Aorta (tissue), 5 donors: ENCODE measurements at places on chromosomes 7 and 10. TPM values are rescaled to one million over a fixed set of nuclear protein-coding genes. Genes with fewer than 3 reads are reported as not detected.

TMEM229A gene
- not detected for total RNA-seq

GRCh38 chr7:139772873-139773272, 4.9 kb downstream of the HIPK2 start:
- H3K36me3 ChIP-seq: no peaks in the 10 kb centered on the region
- H3K4me3 ChIP-seq: no peak overlapping the region
- H3K4me1 ChIP-seq: peaks cover 5% of the 10 kb centered on the region
- no peak for DNase-seq

CCT6A gene
- 80.6 TPM for total RNA-seq

- no peak overlapping the region for H3K27ac ChIP-seq
- no peak for DNase-seq
- H3K4me3 ChIP-seq: no peak overlapping the region
- no peaks in the 10 kb centered on the region for H3K36me3 ChIP-seq
- no peaks in the 10 kb centered on the region for H3K27me3 ChIP-seq
- H3K4me1 ChIP-seq: no peaks in the 10 kb centered on the region
Observed at GRCh38 chr10:123102673-123103072, 33.1 kb upstream of the HMX3 start.

- H3K27ac ChIP-seq: no peak overlapping the region
- H3K4me1 ChIP-seq: no peaks in the 10 kb centered on the region
- H3K4me3 ChIP-seq: no peak overlapping the region
- H3K36me3 ChIP-seq: no peaks in the 10 kb centered on the region
Observed at GRCh38 chr7:38409531-38409930, 136.1 kb upstream of the TARP start.

DNA sequence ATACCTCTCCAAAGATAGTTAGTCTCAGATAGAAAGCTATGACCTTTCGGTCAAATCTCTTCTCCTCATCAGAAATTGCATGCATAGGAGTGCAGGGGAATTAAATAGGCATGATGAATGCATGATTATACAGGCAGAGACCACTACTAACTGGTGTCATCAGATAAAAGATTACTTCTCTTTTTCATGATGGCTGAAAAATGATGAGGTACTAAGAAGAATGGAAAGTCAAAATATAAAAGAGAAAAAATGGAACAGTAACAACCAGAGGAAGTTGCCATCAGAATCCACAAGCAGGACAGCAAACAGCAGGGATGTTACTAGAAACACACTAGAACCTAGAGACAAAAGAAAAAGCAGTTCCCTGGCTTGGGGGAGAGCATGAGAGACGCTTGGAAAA, 31.6 kb downstream of the CTTNBP2 start:
- no peaks in the 10 kb centered on the region for H3K27me3 ChIP-seq
- H3K27ac ChIP-seq: no peak overlapping the region
- H3K4me1 ChIP-seq: no peaks in the 10 kb centered on the region
- no peak overlapping the region for H3K4me3 ChIP-seq
- DNase-seq: no peak
- no peaks in the 10 kb centered on the region for H3K36me3 ChIP-seq

- no peaks in the 10 kb centered on the region for H3K4me1 ChIP-seq
- H3K4me3 ChIP-seq: no peak overlapping the region
- no peaks in the 10 kb centered on the region for H3K36me3 ChIP-seq
- no peaks in the 10 kb centered on the region for H3K27me3 ChIP-seq
- DNase-seq: no peak
- H3K27ac ChIP-seq: no peak overlapping the region
Observed at GRCh38 chr7:106425017-106425719, 140.4 kb upstream of the NAMPT start.

DNA sequence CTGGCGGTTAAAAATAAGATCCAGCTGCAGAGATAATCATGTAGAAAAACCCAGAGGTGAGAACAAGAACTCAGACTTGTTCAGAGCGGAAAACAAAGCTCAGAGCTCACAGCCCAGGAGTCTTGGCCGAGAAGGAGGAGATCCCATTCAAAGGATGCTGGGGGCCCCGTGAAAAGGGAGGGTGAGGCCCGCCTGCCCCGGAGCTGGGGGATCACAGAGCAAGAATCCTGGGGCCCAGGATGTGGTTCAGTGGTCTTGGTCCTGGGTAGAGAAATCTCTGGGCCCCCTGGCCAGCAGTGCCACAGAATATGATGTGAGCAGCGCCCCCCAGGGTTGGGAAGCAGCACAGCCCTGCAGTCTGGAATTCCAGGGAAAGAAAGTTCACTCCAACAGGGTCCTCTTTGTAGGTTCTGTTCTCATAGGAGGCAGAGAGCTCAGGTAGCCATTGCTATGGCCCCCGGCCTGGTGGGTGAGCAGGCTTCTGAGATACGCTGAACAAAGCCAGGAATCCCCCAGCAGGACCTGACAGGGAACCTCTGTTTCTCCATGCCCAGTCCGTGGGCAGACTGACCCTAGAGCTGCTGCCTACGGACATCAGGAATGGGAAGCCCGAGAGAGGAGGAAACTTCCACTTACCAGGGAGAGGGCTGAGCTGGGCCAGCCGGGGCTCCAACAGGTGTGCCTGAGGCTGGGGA, 77.7 kb upstream of the GNA12 start:
- no peak for DNase-seq
- no peaks in the 10 kb centered on the region for H3K27me3 ChIP-seq
- no peaks in the 10 kb centered on the region for H3K4me1 ChIP-seq

DNA sequence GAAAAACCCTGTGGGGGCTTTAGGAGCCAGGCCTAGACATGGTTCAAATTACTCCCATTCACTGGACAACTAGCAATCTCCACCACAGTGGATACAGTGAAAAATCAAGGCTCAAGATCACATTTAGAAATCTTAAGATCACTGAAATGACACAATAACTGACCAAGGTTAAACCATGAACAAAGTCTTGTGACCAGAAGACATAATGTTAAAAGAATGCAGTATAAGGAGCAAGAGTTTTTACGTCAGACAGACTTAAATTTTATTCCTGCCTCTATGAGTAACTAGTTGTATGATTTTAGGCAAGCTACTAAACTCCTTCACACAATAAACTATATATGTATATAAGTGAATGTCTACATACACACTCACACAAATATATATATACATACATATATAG, 68.5 kb downstream of the MICU1 start:
- DNase-seq: no peak
- no peaks in the 10 kb centered on the region for H3K27me3 ChIP-seq
- H3K4me3 ChIP-seq: no peak overlapping the region
- no peak overlapping the region for H3K27ac ChIP-seq

- H3K27ac ChIP-seq: no peak overlapping the region
- no peak overlapping the region for H3K4me3 ChIP-seq
- H3K4me1 ChIP-seq: no peaks in the 10 kb centered on the region
- H3K36me3 ChIP-seq: no peaks in the 10 kb centered on the region
- DNase-seq: no peak
- H3K27me3 ChIP-seq: no peaks in the 10 kb centered on the region
Observed at GRCh38 chr7:151381098-151381347, 28.8 kb downstream of the WDR86 start.

PLCE1 gene
- 14.7 TPM for total RNA-seq

GRCh38 chr10:1668399-1668798, 68.9 kb downstream of the ADARB2 start:
- no peak for DNase-seq
- H3K27me3 ChIP-seq: no peaks in the 10 kb centered on the region
- H3K4me3 ChIP-seq: no peak overlapping the region
- H3K27ac ChIP-seq: no peak overlapping the region
- no peaks in the 10 kb centered on the region for H3K36me3 ChIP-seq

DNA sequence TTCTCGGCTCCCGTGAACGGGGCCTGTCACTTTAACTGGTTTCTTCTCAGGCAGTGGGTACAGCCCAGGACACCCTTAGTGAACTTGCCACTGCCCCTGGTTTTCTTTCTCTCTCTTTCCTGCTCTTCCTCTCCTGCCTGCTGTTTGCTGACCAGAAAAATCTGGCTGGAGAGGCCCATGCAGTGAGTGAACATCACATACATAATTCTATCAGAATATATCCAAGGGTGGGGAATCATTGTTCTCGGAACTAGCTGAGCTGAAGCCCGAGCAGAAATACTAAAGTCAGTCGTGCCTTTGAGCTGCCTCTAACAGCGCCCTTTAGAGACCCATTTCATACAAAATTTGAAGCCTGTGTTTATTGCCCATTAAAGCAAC, 501.5 kb upstream of the GALNT17 start:
- no peaks in the 10 kb centered on the region for H3K27me3 ChIP-seq
- DNase-seq: no peak
- no peak overlapping the region for H3K4me3 ChIP-seq
- H3K4me1 ChIP-seq: no peaks in the 10 kb centered on the region

LRIT1 gene
- not detected for total RNA-seq

KRIT1 gene
- total RNA-seq: 65.2 TPM

- peaks cover 5% of the 10 kb centered on the region for H3K4me1 ChIP-seq
- H3K36me3 ChIP-seq: no peaks in the 10 kb centered on the region
- DNase-seq: peak; percentile 91
Observed at GRCh38 chr10:78960316-78960800, 108.4 kb upstream of the ZMIZ1 start.

DNA sequence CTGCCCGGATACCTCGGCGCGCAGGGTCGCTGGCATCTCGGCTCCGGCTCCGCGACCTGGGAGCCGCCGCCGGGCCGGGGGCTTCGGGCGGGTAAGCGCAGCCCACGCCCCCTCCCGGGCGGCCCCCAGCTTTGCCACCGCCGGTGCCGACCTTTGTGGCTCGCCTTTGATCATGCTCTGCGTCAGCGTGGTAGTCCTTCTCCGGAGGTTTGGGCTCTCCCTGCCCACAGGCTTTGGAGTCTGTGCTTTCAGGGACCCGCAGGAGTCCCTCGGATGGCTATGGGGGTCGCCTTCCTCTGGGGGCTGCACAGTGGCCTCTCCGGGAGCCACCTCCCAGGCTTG, 7.3 kb downstream of the ATP6V1F start:
- no peaks in the 10 kb centered on the region for H3K36me3 ChIP-seq
- no peak overlapping the region for H3K27ac ChIP-seq
- no peaks in the 10 kb centered on the region for H3K4me1 ChIP-seq
- no peaks in the 10 kb centered on the region for H3K27me3 ChIP-seq
- DNase-seq: no peak

DNA sequence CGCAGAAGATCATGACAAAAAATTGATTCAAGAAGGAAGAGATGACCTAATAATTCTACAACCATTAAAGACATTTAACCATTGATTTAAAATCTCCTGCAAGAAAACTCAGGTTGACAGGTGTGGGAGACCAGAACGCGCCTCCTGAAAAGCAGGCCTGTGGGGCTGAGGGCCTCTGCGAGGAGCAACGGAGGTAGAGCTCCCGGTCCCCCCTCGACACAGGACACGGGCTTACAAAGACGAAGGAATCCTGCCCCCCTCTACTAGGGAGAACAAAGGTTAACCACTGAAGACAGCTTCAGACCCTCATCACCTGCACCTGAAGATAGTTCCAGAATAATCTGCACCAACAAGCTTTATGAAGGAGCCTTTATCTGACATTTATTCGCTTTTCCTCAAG, 55.9 kb upstream of the INPP5A start:
- H3K36me3 ChIP-seq: no peaks in the 10 kb centered on the region
- no peaks in the 10 kb centered on the region for H3K27me3 ChIP-seq
- H3K4me3 ChIP-seq: no peak overlapping the region
- DNase-seq: peak; percentile 38
- no peaks in the 10 kb centered on the region for H3K4me1 ChIP-seq
- no peak overlapping the region for H3K27ac ChIP-seq

DNA sequence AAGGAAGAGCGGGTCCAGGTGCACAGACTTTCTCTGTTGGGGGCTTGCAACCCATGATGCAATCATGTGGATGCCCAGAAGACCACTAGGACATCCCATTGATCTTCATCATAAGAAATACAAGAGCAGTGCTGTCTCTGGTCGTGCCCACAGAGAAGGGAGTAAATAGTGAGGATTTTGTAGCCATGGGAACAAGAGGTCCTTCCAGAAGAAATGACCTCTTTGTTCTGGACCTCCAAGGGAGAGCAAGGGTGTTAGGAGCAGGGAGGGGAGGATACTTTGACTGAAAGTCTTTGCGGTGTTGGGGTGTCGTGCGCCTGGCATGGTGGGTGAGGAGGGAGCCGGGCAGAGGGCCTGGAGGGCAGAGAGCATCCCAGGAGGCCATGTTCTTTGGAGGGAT, 55.0 kb upstream of the EN2 start:
- no peaks in the 10 kb centered on the region for H3K4me1 ChIP-seq
- no peak overlapping the region for H3K4me3 ChIP-seq
- H3K27ac ChIP-seq: no peak overlapping the region
- H3K36me3 ChIP-seq: no peaks in the 10 kb centered on the region
- H3K27me3 ChIP-seq: peaks cover 4% of the 10 kb centered on the region

SEMA3E gene
- total RNA-seq: 35.0 TPM

- H3K4me1 ChIP-seq: no peaks in the 10 kb centered on the region
- H3K27me3 ChIP-seq: no peaks in the 10 kb centered on the region
- no peak overlapping the region for H3K4me3 ChIP-seq
Observed at GRCh38 chr7:12130609-12131008, 80.5 kb upstream of the TMEM106B start.
